NCI-H748 treated with DMSO at 0.1 percent for 48 hours (cell line): ENCODE measurements at places on chromosomes 2 and 18.

DNA sequence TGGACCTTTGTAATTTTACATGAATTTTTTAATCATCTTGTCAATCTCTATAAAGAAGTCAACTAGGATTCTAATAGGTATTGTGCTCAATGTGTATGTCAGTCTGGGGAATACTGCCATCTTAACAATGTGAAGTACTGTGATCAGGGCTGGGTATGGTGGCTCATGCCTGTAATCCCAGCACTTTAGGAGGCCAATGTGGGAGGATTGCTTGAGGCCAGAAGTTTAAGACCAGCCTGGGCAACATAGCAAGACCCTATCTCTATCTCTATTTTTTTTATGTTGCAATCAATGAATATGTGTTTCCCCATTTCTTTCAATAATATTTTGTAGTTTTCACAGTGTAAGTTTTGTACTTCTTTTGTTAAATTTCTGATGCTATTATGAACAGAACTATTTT is 185.0 kb downstream of the DYM start:
- no peak for DNase-seq

GRCh38 chr2:136217996-136218395 is 100.0 kb upstream of the CXCR4 start:
- no peak for DNase-seq

DNA sequence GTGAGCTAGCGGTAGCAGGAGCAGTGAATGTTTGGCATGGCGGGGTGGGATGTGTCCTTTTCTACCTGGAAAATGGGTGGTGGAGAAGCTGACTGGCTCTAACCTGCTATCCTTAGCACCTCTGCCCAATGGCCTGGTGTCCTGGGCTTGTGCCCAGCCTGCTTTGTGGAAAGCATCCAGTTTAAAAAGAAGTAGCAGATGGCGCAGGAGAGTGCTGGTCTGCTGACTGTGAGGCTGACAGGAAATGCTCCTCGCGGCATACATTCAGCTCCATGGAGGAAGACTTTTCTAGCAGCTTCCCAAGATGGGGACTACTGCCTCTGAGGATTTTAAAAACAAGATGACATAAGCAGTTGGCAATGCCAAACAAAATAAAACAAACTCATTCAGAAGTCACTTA is 56.2 kb upstream of the LYPD6B start:
- DNase-seq, result no peak

GRCh38 chr2:156908825-156909224 is 348.7 kb upstream of the GALNT5 start:
- no peak for DNase-seq

DNA sequence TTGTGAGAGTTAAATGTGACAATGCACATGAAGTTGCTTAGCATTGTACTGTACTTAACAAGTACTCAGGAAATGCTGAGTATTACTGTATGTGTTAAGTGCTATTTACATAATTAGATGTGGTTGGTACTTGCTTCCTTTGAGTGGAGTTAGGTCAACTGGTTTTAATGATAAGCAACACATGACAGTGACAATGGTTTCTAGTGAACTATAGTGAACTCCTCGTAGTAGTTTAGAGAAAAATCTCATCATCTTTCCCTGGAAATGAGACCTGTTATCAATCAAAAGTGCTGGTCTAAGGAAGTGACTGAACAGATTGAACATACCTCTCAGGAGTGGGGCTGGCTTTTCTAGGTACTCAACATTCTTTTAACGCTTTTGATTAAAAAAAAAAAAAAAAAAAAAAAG is 29.2 kb upstream of the ZDBF2 start:
- no peak for DNase-seq

DNA sequence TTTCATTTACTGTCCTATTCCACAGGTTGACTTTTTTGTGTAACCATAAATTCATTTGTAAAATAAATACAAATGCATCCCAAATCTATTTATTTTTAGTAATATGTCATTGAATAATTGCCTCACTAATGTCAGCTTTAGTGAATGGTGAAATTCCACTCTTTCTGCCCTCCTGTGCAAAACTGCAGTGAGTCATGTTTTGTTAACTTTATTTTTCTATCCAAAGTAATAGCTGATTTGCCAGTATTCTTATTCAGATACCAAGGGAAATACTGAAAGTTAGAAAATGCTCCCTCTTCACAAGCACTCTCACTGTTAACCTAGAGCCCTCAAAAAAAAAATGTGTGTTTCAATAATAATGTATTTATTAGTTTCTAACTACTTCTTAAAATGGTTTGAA is 322.8 kb downstream of the RIT2 start:
- DNase-seq, result no peak
